Hippocampal formation (tissue), 2 donors: ENCODE measurements at places on chromosomes 2 and 18.

- no peak for DNase-seq
These were observed 261.6 kb downstream of the ASXL3 start for GRCh38 chr18:33839452-33840211.

DNA sequence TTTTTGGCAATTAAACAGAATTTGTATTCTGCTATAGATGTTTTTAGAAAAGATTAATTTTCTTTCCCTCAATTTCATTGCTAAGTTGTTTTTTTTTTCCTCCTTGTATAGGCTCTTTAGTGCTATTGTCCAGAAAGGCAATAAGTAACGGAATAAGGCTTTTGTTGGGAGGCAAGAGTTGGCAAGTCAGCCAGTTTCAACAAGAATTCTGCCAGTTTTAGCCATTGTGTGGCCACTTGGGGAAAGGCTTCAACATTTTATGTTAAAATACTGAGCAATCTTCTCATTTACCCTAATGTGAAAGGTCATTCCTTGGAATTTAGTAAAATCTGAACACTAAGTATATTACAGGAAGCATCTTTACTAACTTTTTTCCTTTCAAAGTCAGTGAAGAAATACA is 9.6 kb downstream of the CALCRL start:
- DNase-seq = no peak

DNA sequence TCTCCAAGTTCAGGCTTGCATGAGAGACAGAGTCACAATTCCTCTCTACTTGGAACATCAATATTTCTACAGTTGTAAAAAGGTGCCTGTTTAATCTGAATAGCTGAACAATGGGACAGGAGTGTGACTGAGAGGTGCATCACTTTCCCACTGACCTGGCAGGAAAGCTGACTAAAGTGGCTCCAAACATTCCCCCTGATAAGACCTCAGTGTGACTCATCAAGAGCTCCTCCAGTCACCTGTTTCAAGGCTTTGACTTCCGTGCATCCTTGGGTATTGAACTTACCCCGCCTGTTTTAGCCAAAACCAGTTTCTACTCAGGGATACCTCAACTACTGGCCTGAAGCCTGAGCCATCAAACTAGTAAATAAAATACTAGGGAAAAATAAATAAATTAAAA is 453.9 kb upstream of the DDX18 start:
- no peak for DNase-seq

DNA sequence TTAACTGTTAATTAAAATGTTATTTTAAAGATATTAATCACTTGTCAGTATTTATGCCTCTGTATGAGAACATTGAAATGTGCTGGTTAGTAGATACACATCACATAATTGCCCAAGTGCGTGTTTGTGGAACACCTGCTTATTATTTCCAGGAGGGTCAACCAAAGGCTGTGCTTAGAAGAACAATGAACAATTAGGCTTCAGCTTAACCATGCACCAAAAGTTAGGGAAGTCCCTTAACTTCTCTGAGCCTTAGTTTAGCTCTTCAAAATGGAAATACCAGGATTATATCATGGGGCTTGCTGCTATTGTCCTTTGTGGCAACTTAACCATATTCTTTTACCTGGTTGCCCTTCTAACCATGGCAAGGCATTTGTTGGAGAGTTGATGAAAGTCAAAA is 43.0 kb upstream of the PLA2R1 start:
- DNase-seq = no peak

DNA sequence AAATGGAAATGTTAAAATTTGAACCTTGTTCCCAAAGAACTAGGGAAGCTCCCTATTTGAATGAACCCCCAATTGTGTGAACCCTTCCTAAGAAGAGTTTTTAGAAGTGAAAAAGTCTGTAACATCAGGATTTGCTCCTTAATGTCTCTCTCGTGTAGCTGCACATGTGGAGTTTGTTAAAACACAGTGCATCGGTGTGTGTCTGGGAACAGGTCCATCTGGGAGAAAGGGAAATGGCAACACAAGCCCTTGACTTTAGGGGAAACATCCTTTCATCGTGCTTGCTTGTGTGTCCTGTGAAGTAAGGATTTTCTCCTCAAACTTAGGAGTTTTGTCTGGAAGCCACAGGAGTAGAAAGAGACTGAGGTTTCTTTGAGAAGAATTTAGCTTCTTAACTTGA is 203.9 kb downstream of the PRKCE start:
- no peak for DNase-seq

DNA sequence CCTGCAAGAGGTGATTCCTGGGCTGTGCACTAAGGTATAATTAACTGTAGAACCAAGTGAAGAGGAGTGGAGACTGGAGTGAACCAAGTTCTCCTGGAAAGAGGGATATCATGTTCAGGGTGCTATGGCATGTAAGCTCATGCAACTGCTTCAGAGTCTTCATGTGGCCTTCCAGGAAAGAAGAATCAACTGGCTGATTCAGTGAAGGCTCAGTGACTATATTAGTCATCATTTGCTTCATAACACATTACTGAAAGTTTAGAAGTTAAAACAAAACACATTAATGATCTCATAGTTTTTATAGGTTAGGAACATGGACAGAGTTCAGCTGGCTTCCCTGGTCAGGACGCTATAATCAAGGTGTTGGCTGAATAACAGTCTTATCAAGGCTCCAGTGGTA is 1200.8 kb upstream of the GYPC start:
- DNase-seq = no peak

- DNase-seq = no peak
These were observed 183.9 kb upstream of the KLHL14 start for GRCh38 chr18:32956591-32957315.

DNA sequence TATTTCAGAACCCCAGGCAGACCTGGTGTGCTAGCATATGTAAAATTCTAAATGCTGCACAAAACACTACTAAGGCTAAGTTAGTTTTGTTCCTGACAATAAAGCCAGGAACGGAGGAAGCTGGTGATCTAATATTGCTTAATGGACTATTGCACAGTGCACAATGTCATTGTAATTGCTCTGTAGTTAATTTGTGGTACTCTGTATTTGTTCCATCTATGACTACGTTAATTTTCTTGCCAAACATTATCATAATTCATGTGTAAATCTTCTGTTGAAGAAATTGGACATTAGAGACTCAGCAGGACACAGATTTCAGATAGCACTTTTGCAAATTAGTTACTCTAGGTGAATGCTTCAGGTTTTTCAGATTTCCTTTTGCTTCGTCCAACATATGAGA is 232.3 kb downstream of the RIT2 start:
- no peak for DNase-seq

DNA sequence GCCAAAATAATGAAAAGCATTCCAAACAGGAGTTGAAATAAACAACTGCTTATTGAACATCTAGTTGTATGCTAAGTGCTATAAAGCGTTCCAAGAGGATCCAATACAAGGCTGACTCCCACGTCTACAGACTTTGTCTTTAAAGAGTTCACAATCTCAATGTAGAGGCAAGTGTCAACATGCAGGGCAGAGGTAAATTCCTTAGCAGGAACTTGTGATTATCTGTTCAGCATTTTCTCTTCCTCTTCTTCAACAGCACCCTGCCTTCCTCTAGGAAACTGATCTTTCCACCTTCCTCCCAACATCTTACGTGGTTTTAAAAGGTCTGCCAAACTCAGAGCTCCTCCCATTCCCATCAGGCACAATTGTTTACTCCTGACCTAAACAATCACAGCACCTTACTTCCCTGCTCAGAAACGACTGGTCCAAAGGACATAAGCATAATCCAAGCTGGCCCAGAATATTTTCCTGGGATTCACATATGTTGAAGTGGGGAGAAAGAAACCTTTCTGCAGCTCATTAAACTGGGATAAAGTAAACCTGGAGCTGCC is 83.9 kb downstream of the ITSN2 start:
- DNase-seq = no peak

DNA sequence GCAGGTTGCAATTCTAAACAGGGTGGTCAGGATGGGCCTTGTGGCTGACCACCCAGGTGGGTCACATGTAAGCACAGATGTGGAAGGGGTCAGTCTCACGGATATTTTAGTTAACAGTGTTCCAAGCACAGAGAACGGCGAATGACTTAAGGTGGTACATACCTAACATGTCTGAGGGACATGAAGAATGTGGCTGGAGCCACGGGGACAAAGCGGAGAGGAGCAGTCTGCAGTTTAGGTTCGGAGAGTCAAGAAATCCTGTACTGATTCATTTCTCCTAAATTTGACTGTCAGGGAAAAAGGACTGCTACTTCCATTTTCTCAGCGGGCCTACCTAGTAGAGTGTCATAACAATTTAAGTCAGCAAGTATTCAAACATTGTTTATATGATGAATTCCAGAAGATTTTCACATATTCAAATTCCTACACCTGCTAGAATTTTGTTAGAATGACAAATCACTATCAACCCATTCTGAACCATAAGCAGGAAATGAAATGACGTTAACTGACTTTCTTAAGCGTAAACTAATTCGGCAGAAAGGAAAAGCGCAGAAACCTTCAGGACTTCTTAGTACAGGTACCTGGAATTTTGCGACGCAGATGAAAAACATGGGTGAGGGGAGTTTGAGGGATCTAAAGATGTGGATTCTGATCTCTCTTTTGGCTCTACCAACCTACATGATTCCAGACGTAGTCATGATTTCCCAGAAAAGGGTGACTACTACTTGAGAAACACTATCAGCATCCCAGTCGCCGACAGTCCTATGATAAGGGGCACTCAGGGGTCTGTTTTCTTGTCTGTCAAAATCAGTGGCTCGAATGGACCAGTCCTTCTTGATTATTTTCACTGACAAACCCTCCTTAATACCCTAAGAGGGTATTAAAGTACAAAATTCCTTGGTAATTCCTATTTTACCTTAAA is 41.3 kb downstream of the PTPN2 start:
- no peak for DNase-seq

DNA sequence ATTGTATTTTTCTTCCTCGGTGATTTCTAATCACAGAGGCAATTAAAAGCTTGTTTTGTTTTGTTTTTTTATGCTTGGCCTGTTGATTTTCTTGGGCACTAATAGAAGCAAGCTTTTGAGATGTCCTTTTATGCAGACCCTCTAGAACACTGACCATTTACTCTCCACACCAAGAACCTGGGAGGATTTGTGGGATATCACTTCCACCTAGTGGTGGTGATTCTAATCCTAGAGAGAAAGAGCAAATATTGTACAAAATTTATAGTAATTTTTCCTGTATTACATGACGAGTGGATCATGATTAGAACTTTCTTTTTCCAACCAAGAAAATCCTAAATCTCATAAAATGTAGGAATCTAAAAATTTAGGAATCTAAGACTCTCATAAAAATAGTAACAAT is 23.4 kb downstream of the NEMP2 start:
- no peak for DNase-seq

DNA sequence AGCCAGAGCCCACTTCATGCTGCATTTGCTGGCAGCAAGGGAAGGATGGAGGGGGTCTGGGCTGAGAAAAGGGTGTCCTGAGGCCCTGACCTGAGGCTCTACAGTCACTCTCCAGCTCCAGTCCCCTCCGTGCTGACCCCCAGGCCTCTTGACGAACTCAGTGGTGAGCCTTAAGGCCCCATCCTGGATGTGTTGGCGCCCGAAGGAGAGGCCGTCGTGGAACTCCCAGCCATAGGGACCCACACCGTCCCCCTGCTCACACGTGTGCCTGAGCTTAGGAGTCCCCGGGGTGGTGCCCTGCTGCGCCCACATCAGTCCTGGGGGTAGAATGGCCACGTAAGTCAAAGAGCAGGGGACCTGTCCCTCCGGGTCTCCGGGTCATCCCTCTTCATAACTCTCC is 776 bp downstream of the MOGS start:
- DNase-seq = no peak

GRCh38 chr2:150732064-150732463 is 244.6 kb upstream of the RND3 start:
- DNase-seq = no peak

GRCh38 chr2:190840569-190841172 is 40.0 kb upstream of the GLS start:
- DNase-seq = no peak

- DNase-seq = no peak
These were observed 40.4 kb upstream of the MRPL33 start for GRCh38 chr2:27730980-27731691.
